ENCODE measurements at places on chromosomes 16 and 17.

GRCh38 chr16:65312795-65313194 lies 190.9 kb upstream of the CDH11 start:
- DNase-seq, result no peak

DNA sequence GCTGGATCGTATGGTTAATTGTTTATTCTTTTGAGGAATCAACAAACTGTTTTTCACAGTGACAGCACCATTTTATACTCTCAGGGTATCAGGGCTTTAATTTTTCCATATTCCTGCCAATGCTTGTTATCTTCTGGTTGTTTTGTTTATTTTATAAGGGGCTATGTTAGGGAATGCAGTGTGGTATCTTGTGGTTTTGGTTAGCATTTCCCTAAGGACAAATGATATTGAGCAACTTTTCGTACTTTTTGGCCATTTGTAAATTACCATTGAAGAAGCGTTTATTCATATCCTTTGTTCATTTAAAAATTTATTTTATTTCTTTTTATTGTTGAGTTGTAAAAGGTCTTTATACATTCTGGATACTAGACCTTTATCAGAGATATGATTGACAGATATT lies 322.0 kb upstream of the SALL1 start:
- no peak for DNase-seq

DNA sequence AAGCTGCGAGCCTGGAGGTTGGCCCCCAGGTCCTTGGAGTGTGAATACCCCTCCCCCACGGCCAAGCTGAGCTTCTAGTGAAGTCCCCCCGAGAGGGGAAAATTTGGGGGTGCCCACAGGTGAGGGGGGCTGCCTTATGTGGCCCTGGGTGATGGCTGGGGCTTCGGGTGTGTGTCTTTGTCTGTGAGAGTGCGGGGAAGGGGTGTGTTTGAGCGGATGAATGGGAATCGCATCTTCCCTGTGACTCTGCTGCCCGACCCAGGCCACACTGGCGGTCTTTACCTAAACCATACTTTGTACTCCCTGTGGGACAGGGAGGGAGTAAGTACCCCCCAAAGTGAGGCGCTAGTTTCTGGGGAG lies 1.3 kb downstream of the SBK1 start:
- no peak for DNase-seq

GRCh38 chr17:5680766-5681165 lies 96.5 kb upstream of the NLRP1 start:
- no peak for DNase-seq

- no peak for DNase-seq
Measured at GRCh38 chr17:42629411-42630009, 20.0 kb downstream of the TUBG1 start.

DNA sequence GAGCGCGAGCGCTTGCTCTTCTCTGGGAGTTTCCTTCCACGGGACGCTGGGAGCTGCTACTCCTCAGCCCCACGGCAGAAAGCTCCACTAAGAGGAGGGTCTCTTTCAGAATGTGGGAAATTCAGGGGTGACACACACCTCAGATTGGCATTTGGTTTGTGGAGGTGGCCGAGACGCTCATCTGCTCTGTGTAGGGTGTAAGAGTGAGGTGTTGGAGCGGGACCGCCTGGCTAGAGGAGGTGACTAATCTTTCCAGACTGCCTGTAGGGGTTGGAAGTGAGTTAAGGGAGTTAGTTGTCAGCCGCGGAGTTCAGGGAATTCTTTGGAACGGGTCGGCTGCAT lies 735 bp downstream of the PSMD11 start:
- DNase-seq, result peak; percentile 31

DNA sequence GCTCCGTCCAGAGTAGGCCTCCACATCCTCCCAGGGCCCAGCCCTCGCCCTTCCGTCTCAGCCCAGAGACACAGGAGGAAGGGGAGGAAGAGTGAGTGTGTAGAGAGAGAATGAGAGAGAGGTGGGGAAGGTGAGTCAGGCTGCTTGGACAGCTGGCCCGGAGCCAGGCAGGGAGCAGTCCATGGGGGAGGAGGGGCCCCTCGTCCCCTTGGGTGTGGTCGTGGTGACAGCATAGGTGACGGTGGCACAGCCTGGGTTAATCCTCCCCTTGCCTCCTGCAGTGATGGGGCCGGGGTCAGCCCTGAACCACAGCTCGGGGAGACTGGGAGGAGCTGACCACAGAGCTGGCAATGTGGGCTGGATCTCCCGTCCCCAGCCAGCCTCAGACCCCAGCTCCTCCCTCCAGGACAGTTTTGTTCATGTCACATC lies 36.5 kb downstream of the FA2H start:
- peak; percentile 74 for DNase-seq
